ENCODE measurements at places on chromosomes 5 and 9.

DNA sequence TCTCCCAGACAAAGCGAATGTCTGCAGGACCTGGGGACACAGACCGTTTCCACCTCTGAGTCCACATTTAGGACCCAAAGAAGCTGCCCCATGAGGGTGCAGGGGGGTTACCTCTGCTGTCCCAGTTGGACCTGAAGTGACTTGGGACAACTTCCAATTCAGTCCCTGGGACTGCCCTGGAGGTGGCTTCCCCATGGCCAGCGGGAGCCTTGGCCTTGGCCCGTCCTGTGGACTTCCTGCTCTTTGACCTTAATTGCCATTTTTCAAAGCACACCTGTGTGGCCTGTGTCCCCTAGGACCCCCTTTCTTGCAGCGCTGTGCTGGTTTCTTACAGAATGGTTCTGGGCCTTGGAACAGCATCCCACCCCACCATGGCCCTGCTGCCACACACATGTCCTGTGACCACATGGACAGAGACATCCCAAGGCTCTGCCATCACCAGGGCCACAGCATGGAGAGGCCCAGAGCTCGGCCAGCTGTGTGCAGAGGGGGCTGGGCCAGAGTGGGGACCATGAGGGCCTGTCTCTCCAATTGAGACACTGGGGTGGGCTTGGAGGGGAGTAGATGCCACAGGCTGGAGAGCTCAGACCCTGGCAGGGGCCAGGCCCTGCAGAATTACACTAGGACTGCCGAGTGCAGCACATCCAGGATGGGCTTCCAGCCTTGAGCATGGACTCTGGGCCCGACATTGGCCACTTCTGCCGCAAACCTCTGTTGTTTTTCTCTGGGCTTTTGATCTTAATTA lies 45.8 kb downstream of the SECISBP2 start:
- no peak for DNase-seq

GRCh38 chr5:77852068-77852513 lies 76.0 kb upstream of the TBCA start:
- DNase-seq = no peak

- no peak for DNase-seq
Observed at GRCh38 chr9:88458716-88459465, 70.6 kb downstream of the SPIN1 start.

- DNase-seq = no peak
Observed at GRCh38 chr5:32909207-32909606, 198.1 kb downstream of the NPR3 start.

- no peak for DNase-seq
Observed at GRCh38 chr5:148696187-148697036, 42.1 kb upstream of the HTR4 start.

DNA sequence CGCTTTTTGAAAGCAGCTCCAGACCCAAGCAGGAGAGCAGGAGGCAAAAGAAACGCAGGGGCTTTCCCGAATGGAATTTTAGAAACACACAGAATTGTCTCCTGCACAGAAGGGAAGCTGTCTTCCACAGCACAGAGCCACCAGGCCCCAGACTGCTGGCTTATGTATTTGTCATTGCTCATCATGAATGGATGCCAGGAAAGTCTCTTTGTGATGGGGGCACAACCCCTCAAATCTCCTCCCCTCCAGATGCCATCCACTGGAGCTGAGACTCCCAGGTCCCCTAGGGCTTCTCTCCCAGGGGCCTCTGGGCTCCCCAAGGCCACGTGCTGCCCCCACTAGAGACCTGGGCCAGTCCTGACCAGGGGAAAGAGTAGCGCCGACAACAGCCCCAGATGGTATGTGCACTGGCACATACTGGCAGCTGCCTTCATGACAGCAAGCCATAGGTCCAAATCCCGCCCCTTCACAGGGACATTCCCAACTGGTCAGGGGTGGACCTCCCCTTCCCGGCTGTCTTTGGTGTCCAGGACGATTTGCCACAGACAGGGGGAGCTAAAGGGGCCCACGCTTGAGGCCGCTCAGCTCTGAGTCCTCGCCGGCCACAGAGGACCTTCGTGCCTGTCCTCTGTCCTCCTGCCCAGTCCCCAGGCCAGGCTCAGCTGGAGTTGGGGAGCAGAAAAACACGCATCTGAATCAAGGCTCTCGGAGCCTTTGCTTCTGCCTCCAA lies 127.8 kb downstream of the KCNIP1 start:
- peak; percentile 76 for DNase-seq

GRCh38 chr9:15248081-15248480 lies 58.9 kb downstream of the TTC39B start:
- DNase-seq = no peak

DNA sequence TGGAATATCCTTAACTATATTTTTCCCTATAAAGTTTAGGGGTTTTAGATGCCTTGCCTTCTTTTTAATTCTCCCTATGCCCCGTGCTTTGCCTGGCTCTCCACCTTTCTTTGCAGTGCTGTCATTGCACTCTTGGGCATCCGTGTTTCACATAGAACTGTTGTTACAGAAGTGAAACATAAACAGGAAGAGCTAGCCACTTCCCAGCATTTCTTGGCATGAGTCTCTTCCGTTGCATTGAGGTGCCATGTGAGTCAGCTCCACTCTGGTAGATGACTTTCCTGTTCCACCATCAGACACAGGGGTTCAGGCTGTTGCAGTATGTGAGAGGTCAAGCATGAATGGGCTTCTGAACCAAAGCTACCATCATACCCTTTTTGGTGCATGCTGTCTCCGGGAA lies 73.4 kb downstream of the ANGPTL2 start:
- peak; percentile 77 for DNase-seq

GRCh38 chr5:105812304-105812703 lies 1858.4 kb downstream of the EFNA5 start:
- DNase-seq = no peak

DNA sequence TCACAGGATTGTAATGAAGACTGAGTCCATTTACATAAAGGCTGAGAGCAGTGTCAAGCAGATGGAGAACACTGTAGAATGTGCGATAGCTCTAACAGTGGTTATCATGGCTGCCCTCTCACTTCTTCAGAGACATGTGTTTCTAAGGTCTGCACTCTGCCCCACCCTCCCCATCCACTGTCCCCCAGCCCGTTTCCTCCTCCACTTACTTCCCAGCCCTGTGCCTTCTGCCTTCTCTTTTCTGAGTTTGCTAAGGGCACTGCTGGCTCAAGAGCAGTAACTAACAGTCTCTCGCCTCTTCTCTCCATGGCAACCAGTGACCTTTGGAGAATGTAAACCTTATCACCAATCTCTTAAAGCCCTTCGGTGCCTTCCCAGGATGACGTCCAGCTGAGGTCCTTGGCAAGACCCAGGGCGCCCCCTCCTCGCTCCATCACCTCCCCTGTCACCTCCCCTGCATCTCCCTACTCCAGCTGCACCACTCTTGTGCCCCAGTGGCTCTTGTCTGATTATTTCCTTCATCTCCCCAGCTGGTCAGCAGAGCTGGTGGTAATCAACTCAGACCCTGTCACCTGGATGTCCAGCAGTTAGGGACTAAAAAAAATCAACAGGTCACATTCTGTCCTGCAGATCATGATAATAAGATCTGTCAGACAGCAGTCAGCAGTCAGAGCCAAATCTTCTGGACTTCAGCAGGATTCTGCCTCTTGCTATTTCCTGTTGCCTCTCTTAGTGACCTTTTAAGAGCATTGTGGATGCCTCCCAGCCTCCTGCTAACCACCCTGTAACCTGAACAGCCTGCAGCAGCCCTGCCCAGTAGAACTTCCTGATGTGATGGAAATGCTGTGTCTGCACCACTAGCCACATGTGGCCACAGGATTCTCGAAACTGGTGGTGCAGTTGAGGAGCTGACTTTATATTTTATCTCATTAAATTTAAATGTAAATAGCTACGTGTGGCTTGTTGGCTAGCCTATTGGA lies 9.0 kb downstream of the FXN start:
- no peak for DNase-seq

DNA sequence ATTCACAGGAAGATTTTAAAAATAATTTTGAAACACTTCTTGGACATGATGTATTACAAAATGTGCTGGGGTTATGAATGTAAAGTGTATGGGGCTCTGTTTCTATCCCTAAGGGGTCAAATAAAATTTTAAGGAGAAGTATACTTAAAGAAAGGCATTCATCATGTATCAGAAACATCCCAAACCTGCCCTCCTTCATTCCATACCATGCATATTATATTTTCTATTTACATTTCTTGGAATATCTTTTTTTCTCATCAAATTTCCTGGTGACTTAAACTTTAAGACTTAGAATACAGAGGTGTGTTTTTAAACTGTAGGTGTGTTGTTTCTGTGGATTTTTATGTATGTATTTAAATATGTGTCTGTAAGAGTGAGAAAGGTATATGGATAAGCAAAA lies 96.1 kb upstream of the ADAMTS19 start:
- no peak for DNase-seq

- no peak for DNase-seq
Observed at GRCh38 chr9:37293664-37294524, 128.6 kb upstream of the GRHPR start.

DNA sequence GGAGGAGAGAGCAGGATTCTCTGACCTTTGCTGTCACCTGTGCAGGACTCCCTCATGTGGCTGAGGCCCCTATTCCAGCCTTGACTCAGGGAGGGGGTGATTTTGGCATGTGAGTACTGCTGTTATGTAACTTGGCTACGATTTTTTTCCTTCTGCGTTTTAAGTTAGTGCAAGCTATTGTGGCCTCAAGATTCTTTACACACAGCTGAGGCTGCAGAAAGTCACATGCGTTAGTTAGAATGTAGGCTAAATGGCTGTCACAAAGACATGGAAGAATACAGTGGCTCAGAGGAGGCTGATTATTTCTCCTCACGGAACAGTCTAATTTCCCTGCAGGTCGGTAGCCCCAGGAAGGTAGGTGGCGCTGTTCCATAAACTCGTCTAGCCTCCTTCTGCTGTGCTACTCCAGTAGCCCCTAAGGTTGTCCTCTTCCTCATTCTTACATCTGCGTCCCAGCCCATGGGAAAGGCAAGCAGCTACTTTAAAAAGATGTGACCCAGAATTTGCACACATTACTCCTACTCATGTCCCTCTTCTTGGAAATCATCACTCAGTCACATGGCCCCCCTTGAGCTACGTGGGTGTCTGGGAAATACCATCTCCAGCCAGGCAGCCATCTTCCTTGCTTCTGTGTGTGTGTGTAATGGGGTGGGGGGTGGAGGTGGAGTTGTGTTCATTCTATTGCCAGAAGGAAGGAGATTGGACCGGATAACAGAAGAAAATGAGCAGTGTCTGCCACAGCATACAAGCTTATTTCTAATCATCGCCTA lies 486.6 kb downstream of the CCDC171 start:
- no peak for DNase-seq

DNA sequence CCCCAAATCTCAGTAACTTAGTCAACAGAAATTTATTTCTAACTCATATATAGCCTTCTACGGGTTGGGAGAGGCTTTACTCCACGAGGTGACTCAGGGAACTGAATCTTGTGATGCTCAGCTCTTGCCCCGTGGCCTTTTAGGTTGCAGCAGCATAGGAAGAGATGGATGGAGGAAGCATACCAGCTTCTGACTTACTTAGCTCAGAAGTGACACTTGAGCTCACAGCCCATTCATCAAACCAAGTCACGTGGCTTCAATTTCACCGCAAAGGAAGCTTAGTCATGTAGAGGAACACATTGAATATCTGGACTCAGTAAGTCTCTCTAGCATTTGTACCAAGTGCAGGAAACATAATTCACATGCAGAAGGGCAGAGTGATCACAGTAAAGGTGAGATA lies 124.1 kb upstream of the KCNN2 start:
- DNase-seq = no peak

- DNase-seq = no peak
Observed at GRCh38 chr5:127053049-127053448, 20.3 kb downstream of the C5orf63 start.

DNA sequence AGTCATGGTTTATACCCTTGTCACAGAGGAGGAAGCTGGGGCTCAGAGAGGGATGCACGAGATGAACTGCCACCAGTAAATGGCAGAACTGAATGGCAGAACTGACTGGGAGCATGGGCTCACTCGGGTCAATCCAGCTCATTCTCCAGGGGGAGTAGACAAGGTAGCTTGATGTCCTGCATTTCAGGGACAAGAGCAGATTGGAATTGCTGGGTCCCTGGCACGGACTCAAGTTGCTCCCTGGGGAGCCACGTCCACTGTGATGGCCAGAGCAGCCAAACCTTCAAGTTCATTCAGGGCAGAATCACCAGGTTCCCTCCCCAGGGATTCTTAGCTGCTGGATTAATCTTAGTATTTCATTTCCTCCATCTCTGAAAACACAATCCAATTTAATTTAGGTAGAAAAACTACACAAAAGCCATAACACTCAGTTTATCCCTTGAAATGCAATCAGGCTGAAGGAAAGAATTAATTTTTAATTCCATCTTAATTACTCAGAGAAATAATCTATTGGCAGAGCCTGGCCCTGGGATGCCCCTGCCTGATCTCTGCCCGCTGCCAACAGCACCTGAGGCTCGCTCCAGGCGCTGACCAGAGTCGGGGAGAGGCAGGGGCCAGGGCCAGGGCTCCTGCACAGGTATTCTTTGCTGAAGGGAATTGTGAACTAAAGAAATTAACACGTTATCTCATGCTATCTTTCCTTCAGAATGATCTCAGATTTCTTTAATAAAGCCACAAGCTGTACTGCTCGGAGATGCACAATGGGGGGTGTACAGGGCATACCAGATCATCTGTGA lies 42.0 kb upstream of the UNC5A start:
- no peak for DNase-seq

DNA sequence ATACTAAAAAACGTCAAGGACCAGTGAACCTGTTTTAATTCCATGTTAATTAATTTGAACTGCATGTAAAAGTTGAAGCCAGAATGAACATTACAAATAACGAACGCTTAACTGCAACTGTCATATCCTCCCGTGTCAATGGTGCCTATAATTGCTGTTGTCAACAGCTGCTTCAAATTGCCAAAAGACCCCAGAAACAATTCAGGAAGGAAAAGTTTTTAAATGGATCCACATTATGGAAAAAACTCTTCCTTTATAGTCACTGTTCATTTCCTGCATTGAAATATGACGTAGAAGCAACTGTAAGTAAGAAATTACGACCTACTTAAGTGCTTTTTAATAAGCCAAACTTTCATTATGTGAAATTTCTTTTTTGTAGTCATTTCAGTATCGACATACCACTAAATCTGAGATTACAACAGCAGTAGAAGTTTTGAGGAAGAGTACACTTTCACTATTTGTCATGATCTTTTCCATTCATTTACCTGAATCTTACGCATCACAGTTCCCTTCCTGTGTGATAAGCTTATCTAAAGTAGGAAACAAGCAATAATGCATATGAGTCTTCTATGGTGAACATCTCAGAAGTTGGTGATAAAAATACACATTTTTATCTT lies 37.8 kb downstream of the MEF2C start:
- no peak for DNase-seq

DNA sequence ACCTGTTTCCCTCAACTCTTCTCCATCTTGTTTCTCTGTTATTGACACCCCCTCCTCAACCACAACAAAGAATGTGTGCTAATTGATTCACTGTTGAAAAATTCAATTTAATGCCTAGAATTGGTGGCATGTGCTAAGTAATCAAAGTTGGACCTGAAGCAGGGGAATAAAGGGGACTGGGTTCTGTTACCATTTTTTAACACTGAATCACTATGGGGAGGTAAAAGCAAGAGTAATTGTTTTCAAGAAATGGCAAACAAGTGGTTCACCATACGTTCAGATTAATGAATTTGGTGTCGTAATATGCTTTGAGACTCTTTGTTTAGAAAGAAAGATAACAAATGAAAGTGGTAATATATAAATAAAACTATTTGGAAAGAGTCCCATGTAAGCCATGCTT lies 17.0 kb upstream of the SSBP2 start:
- DNase-seq = no peak

- DNase-seq = peak; percentile 42
Observed at GRCh38 chr9:124733964-124734740, 37.0 kb downstream of the NR6A1 start.
